ENCODE measurements at places on chromosomes 2 and 18.

DNA sequence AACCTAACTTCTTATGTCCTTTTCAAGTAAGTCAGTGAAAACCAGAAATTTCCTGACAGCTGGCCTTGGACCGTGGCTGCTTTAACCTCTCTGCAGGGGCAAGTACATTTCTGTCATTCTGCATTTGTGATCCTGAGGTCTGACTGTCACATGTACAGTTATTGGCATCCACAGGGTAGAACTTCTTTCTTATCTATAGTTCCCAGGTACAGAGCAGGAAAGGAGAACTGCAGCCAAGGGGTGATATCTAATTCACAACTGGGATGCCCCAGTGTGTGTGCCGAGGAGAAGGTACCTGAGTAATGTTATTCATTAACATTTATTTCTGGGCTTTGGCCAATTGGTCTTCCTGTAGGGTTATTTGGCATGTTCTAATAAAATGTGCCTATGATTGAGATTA lies 468.9 kb downstream of the PARD3B start:
- no peak for DNase-seq

- no peak for DNase-seq
Observed at GRCh38 chr18:11105463-11105862, 43.9 kb downstream of the PIEZO2 start.

DNA sequence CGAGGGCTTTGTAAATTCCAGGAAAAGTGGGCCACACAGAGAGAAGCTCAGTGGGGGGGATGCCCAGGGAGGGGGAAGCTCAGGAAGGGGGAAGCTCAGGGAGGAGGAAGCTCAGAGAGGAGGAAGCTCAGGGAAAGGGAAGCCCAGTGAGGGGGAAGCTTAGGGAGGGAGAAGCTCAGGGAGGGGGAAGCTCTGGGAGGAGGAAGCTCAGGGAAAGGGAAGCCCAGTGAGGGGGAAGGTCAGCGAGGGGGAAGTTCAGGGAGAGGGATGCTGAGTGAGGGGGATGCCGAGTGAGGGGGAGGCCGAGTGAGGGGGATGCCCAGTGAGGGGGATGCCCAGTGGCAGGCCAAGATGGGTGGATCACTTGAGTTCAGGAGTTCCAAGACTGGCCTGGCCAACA lies 821 bp upstream of the CHRNG start:
- no peak for DNase-seq

GRCh38 chr2:239260546-239261327 lies 140.1 kb downstream of the HDAC4 start:
- DNase-seq: no peak

DNA sequence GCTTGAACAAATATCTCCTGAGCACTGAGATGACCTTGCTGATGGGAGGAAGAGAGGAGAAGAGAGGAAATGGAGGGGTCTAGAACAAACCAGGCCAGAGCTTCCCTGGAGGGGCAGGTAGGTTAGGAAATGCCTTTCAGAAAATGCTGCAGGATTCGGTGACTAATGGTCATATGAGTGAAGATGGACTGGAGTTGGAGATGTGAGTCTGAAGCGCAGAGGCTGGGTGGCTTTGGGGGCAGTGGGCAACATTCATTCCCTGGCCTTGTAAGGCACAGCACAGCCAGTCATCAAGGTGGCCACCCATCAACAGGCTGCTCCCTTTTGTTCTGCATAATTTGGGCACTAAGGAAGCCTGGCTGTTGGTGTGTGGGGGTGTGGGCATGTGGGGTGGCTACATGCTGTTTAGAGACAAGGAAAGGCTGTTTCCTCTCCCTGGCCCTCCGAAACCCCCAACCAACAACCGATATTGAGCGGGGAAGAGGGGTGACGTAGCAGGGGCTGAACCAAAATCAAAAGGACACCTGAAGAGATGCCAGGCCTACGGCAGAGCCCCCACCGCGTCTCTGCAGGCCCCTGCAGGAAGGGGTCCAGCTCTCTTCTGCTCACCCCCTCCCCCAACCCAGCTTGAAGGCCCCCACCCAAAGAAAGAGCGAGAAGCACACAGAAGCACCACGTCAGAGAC lies 1.5 kb downstream of the SLC30A3 start:
- no peak for DNase-seq

DNA sequence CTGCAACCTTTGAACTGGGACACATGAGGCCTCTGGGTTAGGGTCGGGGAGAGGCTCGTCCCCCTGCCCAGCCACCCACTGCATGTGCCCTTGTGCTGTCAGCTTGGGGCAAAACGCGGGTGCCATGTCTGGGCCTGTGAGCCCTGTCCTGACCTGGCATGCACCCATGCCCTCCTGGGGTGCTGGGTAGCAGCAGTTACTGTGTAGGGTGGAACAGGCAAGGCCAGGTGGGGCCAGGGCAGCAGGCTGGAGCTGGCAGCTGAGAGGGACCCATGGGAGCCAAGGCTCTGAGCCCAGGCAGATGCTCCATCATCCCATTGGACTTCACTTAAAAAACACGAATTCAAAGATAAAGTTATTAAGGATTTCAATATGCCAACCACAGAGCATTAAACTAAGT lies 133.8 kb upstream of the REV1 start:
- no peak for DNase-seq

DNA sequence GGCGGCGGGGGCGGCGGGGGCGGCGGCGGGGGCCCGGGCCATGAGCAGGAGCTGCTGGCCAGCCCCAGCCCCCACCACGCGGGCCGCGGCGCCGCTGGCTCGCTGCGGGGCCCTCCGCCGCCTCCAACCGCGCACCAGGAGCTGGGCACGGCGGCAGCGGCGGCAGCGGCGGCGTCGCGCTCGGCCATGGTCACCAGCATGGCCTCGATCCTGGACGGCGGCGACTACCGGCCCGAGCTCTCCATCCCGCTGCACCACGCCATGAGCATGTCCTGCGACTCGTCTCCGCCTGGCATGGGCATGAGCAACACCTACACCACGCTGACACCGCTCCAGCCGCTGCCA lies 644 bp downstream of the ONECUT2 start:
- DNase-seq: no peak

GRCh38 chr2:45929674-45930395 lies 278.4 kb downstream of the PRKCE start:
- DNase-seq: no peak

- no peak for DNase-seq
Observed at GRCh38 chr2:118635891-118636290, 211.6 kb downstream of the EN1 start.

DNA sequence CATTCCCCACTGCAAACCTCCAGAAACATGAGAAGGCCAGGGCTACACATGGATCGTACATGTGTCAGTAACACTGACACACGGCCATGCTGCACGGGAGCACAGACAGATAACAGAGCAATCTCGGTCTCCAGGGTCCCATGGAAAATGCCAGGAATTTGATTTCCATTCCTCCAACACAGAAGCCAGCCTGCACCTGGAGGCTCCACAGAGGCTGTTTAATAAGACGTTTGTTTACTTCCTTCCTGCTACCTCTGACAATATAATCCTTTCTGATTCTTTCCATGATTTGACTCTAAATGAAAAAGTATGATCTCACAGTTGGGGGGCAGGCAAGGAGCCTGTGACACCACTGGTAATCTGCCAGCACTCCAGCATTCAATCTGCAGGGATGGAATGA lies 210.9 kb upstream of the DDX18 start:
- DNase-seq: no peak

DNA sequence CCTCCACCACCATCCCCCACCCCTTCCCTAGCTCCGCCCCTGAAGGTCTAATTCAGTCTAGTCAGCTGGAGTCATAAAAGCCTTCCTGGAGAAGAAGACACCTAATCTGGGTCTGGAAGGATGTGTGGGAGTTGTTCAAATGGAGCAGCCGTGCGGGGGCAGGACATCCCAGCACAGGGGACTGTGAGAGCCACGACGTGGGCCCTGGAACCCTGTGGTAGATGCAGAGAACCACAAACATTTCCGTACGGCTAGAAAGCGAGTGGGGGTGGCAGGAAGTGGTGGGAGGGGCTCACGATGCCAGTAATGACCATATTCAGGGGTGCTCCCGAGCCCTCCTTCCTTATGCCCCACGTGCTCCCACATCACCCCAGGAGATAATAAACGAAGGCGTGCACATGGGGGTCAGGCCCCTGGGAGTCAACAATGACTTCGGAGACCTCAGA lies 20.9 kb upstream of the COL6A3 start:
- DNase-seq: no peak

DNA sequence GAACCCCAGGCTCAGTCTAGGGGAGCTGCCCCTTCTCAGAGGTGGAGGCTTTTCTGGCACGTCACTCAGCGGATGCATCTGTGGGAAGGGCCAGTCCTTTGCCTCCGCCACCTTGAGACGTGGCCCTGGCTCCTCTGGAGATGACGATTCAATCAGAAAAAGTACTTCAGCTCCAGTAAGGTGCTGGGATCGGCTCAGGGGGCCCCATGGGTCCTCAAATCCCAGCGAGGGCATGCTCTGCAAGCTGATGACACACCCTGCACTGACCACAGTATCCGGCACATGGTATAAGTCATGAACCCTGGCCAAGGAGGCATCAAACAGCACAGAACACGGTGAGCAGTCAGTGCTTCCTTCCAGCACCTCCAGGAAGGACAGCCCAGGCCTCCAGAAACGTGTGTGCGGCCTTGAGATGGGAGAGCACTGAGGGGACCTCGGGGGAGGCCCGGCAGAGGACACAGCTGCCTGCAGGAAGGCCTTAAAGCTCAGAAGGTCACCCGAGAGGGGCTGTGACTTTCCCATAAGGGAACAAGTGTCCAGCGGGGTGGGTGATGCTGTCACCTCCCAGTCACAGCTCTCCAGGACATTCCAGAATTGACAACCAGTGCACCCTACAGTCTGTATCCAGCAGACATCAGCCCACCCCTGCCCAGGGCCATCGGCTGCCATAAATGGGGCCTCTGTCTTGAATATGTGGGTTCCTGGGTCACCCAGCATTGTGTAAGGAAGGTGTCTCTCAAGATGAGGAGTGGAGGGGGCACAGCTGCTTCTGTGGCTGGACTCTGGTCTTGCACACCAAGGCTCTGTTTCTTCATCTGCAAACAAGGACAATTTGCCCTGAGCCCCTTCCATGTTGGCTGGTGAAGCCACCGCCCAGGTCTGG lies 205.8 kb downstream of the NDUFA10 start:
- DNase-seq: no peak

GRCh38 chr2:128374711-128375413 lies 56.2 kb upstream of the HS6ST1 start:
- DNase-seq: no peak

DNA sequence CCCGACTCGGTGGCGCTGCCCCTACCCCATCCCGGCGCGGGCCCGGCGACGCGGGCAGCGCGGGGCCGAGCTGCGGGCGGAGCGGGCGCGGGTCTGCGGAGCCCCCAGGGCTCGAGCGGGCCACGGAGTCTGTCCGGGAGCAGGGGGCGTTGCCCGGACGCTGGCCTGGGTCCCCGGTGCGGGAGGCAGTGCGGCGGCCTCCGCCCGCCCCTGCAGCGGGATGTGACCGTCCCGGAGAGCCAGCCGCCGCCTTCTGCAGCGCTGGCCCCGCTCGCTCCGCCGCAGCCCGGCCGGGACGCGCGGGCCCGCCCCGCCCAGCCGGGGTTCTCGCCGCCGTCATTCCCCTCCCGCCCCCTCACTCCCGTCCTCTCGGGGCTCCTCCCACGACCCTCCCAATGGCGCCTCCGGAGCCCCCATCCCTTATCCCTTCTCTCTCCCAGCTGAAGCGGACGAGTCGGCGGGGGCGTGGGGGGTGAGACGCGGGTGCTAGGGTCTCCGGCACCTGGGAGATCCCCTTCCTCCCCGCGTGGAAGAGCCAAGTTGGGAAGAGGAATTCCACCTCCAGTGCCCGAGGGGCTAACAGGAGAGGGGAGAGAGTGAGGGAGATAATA lies at the start of gene FNDC4:
Gene FNDC4, minus strand, starts transcription at position 257 of the 611 bp plus-strand sequence. CDS start 521 bp downstream, outside the sequence.
- no peak for DNase-seq

DNA sequence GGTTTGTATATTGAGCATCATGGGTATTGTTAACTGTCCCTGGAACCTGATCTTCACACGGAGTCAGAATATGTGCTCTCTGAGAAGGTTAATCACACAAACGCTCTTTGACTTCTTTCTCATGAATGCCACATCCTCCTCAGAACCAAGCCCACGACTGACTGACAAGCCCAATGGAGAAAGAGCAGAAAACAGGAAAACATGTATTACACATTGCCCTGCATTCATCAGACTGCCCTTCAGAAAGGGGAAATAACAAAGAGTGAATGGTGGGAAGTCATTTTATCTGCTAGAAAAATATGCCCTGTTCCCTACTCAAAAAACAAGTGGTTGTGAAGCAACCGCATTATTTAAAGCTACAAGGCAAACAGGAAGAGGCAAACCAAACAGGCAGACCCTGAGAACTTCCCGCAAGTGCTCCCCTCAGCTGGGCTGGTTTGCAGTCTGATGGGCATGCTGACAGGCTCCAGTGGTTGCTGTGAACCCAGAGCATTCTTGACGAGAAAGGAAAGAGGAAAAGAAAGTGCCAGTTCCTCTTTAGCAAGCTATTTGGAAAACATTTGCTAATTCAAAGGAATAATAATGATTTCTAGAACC lies 172.9 kb upstream of the SETBP1 start:
- no peak for DNase-seq

- DNase-seq: no peak
Observed at GRCh38 chr18:48954886-48955819, 4.4 kb upstream of the SMAD7 start.

DNA sequence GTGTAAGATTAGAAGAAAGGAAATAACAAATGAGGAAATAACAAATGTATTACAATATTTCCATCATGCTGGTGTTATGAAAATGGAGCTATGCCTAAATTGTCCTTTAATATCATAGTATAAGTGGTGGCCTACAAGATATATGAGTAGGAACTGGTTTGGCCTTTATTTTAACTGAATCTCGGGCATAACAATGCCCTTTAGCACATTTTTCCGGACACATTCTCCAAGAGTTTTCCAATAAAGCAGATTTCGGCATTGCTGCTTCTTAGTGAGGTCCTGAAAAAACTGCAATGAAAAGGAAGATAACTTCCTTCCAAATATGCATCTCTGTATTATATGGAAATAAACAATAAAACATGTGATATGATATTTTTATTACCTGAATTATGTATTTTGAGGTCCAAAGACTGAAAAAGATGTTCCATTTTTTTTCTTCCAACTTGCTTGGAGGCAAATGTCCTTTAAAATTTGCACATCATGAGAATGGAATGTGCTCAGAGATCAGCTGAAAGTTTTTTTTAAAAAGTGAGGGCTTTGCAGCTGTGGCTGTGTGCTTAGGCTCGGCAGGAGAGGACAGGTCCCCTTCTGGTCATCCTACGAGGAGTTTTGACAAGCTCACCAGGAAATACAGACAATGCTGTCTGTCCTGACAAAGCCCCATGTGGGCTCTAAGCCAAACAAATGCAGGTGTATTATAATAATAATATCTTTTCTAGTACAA lies 132.3 kb upstream of the RND3 start:
- DNase-seq: peak; percentile 53

GRCh38 chr2:100018341-100019193 lies 123.8 kb downstream of the AFF3 start:
- no peak for DNase-seq

- peak; percentile 51 for DNase-seq
Observed at GRCh38 chr18:79546781-79547272, 132.8 kb upstream of the CTDP1 start.

- no peak for DNase-seq
Observed at GRCh38 chr2:238853721-238854120, 5.8 kb downstream of the TWIST2 start.

GRCh38 chr2:8729939-8730338 lies 48.1 kb downstream of the ID2 start:
- no peak for DNase-seq

GRCh38 chr2:188819792-188820191 lies 154.4 kb upstream of the COL3A1 start:
- no peak for DNase-seq

GRCh38 chr2:241376808-241377207 lies 20.7 kb downstream of the FARP2 start:
- no peak for DNase-seq
